ENCODE measurements at places on chromosomes 1 and 21.

- DNase-seq, result no peak
Observed at GRCh38 chr1:193626695-193627094, 440.3 kb upstream of the B3GALT2 start.

GRCh38 chr1:80075351-80075750, 1068.8 kb upstream of the ADGRL4 start:
- no peak for DNase-seq

- no peak for DNase-seq
Observed at GRCh38 chr1:15231714-15232201, 15.3 kb upstream of the FHAD1 start.

DNA sequence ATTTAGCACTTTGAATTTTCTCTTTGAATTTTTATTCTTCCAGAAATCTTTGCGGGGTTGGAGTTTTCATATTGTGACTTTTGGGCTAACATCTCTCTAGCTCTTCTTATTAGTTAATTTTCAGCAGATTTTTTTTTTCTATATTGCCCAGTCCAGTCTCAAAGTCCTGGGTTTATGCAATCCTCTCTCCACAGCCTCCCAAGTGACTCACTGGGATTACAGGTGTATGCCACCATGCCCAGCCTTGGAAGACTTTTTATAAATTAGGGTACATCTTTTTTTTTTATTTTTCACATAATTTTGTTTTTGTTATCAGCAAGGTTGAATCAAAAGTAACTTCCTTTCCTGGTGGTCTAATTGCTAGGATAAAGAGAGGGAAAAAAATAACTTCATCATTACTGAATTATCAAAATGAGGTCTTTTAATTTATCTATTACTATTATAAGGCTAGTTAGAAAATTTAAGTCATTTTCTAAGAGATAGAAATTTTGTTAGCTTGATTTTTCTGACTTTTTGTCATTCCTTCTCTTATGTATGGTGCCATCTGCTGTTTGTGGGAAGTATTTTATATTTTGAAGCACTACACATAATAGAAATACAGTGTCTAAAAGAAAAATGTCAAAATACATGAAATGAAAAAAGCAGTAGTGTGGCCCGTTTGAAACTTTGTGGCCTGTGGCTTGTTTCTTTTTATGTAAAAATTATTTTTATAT, 273.4 kb upstream of the CACYBP start:
- DNase-seq, result no peak

GRCh38 chr1:151975311-151976014, 18.2 kb downstream of the S100A10 start:
- no peak for DNase-seq

DNA sequence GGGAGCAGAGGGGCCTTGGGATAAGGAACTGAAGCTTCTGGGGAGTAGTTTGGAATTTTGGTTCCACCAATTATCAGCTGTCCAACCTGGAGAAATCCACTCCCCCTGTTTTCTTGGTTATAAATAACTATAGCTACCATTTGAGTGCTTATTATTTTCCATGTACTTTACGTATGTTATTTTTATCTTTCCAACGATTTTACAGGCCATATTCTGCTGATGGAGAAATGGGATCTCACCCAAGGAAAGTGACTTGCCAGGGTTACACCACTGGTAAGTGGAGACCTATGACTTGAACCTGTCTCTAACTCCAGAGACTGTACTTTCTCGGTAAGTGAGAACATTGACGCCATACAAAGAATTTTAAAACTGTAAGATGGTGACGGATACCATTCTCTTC, 49.0 kb upstream of the CD34 start:
- no peak for DNase-seq

DNA sequence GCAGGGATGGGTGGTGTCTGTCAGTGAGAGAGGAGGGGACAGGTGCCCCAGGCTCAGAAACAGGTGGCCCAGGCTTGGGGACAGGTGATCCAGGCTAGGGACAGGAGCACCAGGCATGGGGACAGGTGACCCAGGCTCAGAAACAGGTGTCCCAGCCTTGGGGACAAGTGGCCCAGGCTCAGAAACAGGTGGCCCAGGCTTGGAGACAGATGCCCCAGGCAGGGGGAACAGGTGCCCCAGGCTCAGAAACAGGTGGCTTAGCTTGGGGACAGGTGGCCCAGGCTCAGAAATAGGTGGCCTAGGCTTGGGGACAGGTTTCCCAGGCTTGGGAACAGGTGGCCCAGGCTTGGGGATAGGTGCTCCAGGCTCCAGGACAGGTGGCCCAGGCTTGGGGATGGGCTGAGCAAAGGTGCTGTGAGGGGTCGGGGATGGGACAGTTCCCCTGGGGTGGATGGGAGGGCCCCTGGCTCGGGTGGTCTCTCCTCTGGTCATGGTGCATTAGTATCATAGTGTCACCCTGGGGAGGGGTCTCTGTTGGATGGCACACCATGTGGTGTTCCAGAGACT, 87.7 kb upstream of the C1orf174 start:
- no peak for DNase-seq

DNA sequence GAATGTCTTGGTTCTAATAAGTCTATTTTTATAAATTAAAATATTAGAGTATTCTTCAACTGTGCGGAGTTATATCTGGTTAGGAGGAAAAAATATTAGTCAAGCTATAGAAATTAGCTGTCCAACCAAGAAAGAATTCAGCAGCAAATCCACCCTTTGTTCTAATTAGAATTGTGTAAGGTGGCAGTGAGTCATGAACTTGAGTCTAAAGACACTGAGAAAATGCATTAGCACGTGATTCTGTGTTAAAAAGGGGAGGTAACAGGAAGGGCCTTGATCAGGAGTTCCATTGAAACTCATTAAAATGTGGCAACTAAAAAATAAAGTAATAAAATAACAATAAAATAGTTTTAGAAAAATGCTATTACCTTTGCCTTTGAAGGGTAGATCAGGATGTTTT, 398.2 kb upstream of the RGS18 start:
- no peak for DNase-seq

GRCh38 chr1:96388421-96389310, 332.9 kb upstream of the PTBP2 start:
- DNase-seq, result no peak

GRCh38 chr1:230165536-230165935, 98.5 kb downstream of the GALNT2 start:
- no peak for DNase-seq

- DNase-seq, result no peak
Observed at GRCh38 chr1:8965121-8965820, 19.6 kb downstream of the CA6 start.

- DNase-seq, result no peak
Observed at GRCh38 chr1:21620496-21620895, 48.7 kb downstream of the RAP1GAP start.

DNA sequence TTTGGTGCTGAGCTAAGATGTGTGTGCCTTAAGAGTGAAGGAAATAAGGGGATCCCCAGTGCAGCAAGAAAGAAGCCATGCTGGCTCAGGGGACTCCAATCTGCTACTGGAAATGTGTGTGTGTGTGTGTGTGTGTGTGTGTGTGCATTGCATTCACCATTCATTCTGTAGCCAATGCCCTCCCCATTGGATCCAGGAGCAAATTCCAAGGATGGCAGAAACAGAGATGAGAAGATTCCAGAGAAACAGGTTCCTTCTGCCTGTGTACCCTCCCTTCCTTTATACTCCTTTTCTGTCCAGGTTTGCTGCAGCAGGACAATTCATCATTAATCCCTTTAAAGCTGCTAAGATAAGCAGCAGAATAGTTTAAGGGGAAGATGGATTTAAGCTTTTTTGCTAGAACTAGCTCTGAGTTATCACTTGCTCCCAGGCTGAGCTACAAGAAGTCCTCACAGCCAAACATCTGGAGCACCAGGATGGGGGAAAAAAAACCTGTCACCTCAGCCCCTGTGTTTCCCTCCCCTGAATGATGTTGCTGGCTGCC, 3.2 kb downstream of the SLC6A17 start:
- DNase-seq, result no peak

DNA sequence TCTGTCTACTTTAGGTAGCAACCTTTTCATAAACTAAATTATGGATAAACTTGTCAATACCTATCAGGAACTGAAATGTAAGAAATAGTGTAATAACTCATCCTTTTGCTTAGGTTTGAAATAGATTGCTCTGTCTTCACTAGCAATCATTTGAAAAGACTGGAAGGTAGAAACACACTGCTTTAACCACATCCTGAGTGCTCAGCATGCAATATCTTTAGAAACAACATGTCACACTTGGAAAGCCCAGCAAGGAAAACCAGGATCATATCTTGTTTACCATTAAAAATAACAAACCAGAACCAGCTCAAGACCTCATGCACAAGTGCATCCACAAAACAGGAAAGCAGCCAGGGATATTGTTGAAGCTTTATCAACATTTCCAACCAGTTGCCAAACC, 3.6 kb downstream of the KCNJ6 start:
- no peak for DNase-seq

DNA sequence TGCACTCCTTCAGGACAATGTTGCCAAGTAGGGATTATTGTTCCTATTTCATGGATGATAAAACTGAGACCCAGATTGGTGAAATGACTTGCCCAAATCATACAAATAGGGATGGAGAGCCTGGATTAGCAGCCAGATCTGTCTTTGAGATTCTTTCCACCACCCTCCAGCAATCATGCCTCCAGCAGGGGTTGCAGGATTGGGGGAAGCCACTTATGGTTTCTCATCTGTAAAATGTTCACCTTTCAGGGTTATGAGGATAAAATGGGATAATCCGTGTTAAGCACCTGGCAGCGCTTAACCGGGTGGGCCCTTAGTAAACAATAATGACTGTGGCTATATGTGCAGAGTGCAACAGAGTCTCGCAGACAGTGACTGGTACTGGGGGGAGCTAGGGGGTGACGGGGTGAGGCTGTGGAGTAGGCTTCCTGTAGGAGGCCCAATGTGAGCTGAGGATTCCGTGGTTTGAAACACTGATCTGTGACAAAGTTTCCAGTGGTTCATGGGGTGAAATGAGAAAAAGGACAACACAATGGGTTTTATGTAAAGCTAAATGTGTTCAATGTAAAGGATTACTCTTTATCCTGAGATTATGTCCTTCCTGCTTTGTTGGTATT, 33.7 kb upstream of the FOXO6 start:
- no peak for DNase-seq

- DNase-seq, result no peak
Observed at GRCh38 chr1:81876901-81877733, 76.4 kb downstream of the ADGRL2 start.

- no peak for DNase-seq
Observed at GRCh38 chr1:207010726-207011125, 21.8 kb downstream of the C1orf116 start.

GRCh38 chr1:3625151-3625907, 514 bp downstream of the TPRG1L start:
- DNase-seq, result no peak

DNA sequence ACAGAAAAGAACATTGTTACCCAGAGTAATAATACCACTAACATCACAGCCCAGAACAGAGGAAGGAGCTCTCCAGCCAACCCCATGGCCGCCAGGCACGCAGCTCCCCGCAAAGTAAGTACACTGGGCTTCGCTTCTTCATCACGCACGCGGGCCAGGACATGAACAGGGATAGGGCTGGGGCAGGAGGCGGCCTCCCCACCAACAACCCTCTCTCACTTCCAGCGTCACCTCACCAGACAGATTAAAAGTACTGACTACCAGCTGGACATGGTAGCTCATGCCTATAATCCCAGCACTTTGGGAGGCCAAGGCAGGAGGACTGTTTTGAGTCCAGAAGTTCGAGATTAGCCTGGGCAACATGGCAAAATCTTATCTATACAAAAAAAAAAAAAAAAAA, 78.3 kb downstream of the NPHP4 start:
- DNase-seq, result no peak

- no peak for DNase-seq
Observed at GRCh38 chr1:208243527-208243966, 637 bp downstream of the PLXNA2 start.

DNA sequence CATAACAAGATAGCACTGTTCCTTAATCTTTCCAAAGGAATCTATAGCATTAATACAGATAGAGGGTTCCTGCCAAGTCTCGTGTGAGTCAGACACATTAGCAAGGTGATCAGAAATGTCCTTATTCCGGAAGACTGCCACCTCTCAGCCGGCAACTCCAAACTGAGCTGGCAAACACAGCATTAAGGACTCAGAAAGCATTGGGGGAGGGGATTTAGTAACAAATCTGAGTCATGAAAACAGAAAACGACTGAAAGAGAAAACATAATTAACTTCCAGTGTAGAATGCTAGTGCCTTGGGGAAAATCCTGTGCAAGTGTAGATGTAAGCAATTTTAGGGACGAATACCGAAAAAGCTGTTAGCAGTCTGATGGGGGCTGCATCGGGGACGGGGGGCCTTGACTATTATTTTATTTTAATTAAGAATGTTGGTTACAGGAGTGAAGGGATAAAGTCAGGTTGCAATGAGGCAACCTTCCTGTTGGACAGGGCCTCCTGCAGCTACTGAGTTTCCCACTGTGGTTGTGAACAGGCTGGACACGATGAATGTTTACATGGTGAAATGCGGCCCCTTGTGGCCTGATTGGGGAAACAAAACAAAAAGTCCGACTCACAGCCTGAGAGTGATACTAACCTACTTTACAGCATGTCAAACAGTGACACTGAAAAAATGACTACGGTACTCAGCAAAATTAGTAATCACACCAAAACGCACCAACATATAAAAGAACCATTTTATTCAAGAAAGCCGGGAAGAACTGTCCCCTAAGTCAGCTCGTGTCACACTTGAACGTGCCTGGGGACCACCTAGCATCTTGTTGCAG, 20.7 kb downstream of the MIS18A start:
- DNase-seq, result peak; percentile 43

- no peak for DNase-seq
Observed at GRCh38 chr1:204652497-204652896, 33.0 kb downstream of the LRRN2 start.

DNA sequence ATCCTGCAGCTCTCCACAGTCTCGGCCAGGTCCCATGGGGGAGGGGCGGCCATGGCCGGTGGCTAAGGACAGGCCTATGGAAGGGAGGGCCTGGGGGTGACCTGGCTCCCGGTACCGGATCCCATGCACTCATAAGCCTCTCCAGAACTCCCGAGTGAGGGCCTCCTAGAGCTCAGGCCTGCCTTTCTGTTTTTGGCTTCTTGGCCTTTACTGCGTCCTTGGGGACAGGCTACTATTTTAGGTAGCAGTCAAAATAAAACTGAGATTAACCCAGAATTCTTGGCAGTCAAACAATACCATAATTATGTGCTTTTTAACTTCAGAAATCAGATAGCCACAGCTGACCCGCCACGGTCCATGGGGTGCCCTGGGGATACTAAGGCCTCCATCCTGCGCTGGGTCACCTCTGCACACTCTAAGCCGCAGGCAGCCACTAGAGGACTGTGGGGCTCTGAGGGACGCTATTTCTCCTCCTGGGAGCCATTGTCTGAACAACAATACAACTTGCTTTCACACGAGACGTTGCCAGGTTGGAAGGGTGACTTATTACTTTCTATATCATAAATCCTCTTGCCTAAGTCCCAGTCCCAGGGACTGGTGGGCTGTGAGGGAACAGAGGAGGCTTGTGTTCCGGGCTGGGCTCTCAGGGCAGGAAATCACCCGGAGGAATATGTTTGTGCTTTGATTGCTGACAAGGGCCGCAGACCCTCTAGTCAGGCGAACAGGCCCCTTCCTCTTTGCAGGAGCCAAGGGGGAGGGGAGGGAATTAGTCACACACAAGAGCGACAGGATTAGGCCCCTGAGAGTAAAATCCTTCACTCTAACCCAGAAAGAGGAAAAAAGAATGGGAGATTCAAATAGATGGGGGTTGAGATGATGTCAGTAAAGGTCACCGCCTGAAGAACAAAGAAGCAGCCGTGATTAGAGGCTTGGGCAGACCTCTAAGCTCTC, 40.7 kb upstream of the BCAR3 start:
- no peak for DNase-seq

GRCh38 chr1:89739013-89739843, 81.6 kb upstream of the LRRC8D start:
- no peak for DNase-seq

- DNase-seq, result no peak
Observed at GRCh38 chr1:157878059-157878458, 36.5 kb upstream of the CD5L start.

GRCh38 chr1:182889997-182890396, 50.9 kb downstream of the DHX9 start:
- no peak for DNase-seq
